ENCODE measurements at places on chromosomes 2 and 18.

- DNase-seq: no peak
Observed at GRCh38 chr18:35155398-35156117, 85.3 kb upstream of the ZNF397 start.

GRCh38 chr2:126662621-126663020 lies 6.7 kb downstream of the GYPC start:
- no peak for DNase-seq

GRCh38 chr2:30026091-30027055 lies 105.0 kb upstream of the ALK start:
- DNase-seq: peak; percentile 50

DNA sequence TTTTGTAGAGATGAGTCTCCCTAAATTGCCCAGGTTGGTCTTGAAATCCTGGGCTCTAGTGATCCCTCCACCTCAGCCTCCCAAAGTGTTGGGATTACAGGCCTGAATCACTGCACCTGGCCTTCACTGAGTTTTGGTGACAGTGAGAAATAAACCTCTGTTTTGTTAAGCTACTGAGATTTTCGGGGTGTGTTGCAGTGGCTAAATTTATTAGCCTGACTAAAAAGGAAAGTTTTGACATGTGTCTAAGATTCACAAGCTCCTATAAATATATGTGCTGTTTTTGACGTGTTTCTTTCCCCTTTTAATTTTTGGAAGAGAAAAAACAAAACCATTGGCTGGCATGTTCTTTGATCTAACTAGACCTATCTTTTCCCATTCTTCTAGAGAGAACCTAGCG lies 190.5 kb upstream of the MC4R start:
- no peak for DNase-seq

- no peak for DNase-seq
Observed at GRCh38 chr2:240946654-240947053, 40.5 kb downstream of the CROCC2 start.

- DNase-seq: no peak
Observed at GRCh38 chr2:172893671-172894070, 158.0 kb downstream of the RAPGEF4 start.

GRCh38 chr2:134621939-134622705 lies 96.7 kb downstream of the TMEM163 start:
- DNase-seq: no peak

- DNase-seq: no peak
Observed at GRCh38 chr18:9120796-9121195, 15.8 kb upstream of the ANKRD12 start.

GRCh38 chr2:218810256-218810655 lies 21.3 kb downstream of the PRKAG3 start:
- no peak for DNase-seq

DNA sequence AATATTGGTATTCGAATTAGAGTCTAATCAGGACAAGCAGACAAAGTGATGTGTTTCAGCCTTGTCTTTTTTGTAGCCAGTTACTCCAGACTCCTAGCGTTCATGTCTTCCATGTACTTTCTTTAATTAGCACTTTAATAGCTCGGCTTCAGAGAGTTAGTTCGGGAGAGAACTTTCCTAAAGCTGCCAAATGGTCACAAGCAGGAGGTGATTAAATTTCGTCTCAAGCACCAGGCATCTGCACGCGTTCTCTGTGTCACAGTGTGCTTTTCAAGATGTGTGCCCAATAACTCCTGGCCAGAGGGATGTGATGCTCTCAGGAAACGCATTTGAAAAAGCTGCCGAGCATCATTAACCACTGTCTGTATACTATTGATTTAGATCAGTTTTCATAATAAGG lies 790.8 kb downstream of the SOCS6 start:
- no peak for DNase-seq

DNA sequence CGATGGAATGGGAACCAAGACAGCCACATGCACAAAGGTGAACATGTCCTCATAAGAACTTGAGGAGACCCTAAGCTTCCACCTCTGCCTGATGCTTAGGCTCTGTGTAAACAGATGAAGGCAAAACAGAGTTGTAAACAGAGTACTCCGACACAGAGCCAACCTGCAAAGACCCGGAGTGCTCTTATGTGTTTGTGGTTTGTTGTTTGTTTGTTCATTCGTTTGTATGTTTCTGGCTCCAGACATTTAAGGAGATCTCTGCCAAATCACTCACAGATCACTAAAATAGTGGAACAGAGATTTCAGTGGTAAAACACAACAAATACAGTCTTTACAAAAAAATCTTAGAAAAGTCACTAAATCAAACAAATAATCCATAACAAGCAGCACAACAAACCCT lies 294.9 kb downstream of the EIPR1 start:
- DNase-seq: no peak

GRCh38 chr2:45922577-45922988 lies 271.1 kb downstream of the PRKCE start:
- DNase-seq: no peak

DNA sequence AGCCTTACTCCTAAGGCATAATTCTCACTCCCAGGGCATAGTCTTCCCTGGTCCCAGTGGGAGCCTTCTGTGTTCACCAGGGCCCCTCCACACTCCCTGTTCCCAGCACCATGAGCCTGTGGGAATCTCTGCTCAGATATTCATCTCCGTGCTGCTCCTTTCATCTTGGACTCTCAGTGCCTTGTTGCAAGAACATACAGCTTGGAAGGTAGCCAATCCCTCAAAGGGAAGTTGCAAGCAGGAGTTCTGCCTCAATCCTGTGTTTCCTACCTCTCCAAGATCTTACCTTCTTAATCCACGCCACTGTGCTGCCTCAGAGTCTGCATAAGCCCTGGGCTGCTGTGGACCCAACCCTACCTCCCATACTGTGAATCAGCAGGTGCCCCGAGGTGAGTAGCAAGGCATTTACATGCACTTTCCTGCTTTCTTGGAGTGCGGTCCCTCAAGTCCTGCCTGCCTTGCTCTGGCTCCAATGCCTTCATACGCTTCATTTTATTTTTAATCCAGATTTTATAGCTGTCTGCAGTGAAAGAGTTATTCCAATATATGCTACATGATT lies 413.8 kb upstream of the RAB6C start:
- DNase-seq: no peak

- no peak for DNase-seq
Observed at GRCh38 chr2:1512321-1513289, 99.3 kb downstream of the TPO start.

DNA sequence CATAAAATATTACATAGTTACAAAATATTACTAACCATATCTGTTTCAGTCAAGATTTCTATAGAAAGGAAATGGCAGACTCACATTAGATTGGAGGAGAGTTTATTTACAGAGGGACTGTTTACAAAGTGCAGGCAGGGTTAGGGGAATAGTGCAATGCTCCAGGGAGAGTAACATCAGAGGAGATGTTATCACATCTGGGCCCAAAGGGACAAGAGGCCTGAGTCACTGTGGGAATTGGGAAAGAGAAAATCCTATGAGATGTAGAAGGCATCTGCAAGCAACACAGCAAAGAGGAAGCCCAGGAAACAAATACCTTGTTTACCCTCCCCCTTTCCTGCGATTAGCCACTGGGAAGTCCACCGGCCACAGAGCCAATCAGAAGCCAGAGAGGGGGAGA lies 227.3 kb upstream of the TANK start:
- DNase-seq: no peak

All from GM10248 (cell line).